ENCODE measurements at places on chromosomes 5 and 9.

- DNase-seq = no peak
These were observed 535 bp downstream of the JMY start for GRCh38 chr5:79236362-79236969.

GRCh38 chr9:123614306-123615263 lies 258.6 kb downstream of the CRB2 start:
- DNase-seq = no peak

GRCh38 chr9:120212853-120213200 lies 367.1 kb downstream of the CDK5RAP2 start:
- no peak for DNase-seq

DNA sequence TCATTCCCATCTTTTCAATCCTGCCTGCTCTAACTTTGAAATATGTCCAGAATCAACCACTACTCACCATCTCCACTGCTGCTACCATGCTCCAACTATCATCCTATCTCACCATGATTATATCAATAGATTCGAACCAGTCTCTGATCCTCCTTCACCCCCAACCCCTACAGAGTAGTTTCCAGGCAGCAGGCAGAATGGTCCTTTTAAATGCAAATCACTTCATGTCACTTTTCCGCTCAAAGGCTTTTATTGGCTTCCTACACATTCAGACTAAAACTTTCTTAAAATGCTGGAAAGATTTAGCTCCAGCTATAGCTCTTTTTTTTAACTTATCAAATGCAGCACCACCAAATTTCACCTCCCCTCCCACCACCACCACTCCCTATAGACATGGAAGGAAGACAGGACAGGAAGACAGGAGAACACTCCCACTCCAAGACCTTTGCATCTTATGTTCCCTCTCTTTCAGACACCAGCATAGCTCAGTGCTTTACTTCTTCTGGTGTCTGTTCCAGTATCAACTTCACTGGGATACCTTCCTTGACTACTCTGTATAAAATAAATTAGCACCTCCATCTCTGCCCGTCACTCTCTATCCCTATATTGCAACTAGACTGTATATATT lies 9.9 kb upstream of the PPP2R2B start:
- DNase-seq = no peak

GRCh38 chr9:110599468-110599867 lies 19.9 kb upstream of the SVEP1 start:
- no peak for DNase-seq

DNA sequence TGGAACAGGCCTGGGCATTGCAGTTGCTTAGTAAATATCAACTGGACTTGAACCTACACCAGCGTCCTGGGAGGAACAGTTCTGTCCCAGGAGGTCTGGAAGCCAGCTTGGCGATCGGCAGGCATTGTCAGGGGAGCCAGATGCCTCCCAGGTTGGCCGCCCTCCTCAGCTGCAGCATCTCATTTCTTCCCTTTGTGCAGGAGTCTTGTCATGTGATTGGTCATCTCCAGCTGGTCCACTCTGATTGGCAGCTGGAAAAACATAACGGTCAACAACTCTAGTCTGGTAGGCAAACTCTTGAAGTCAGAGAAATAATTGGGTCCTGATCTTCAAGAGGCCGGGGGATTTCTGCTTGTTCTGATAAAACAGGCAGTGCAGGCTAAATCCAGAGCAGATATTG lies 29.6 kb upstream of the NCS1 start:
- no peak for DNase-seq

DNA sequence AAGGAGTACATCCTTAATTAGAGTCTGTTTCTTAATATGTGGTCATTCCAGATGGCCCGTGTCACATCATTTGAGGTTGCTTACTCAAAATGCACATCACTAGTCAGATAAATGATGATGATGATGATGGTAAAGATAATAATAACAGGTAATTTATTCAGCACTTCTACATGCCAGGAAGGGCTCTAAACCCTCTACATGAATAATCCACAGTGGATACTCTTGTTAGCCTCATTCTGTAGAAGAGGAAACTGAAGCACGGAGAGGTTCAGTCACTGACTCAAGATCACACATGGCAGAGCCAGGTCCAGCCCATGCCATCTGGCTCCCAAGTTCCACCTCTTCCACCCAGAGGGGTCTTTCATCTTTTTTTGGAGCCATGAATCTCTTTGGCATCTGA lies 11.7 kb downstream of the SH3PXD2B start:
- DNase-seq = no peak

- DNase-seq = no peak
These were observed 472.1 kb downstream of the DMRT2 start for GRCh38 chr9:1522219-1522767.

- no peak for DNase-seq
These were observed 51.9 kb downstream of the ELL2 start for GRCh38 chr5:95909738-95910137.

DNA sequence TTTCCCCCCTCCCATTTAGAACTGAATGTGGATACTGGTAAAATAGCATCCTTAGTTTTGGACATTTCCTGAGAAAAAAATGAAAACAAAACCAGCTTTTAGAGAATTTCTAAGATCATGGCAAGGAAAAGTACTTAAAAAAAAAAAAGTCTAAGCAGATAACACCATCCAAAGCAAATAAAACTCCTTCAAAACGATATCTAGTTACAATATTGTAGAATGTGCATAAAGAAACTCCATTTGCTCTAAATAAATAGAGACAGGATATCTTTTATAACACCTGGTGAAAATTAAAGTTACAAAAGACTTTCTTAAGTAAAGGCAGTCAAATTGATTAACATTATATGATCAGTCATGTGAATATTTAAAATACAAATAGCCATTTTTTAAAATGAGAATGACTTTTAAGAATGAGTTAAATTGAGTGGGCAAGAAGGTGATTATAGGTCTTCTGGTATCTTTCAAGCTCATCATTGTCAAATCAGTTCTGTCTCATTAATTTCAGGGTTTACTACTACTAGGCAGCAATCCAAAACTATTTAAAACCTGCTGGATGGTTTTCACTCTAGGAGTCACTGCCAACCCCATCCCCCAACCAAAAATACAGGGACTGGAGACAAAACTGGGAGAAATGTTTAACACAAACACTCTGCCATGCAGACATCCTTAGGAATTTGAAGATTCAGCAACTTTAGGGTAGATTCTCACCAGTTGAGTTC lies 382.6 kb downstream of the ADGRV1 start:
- DNase-seq = no peak

DNA sequence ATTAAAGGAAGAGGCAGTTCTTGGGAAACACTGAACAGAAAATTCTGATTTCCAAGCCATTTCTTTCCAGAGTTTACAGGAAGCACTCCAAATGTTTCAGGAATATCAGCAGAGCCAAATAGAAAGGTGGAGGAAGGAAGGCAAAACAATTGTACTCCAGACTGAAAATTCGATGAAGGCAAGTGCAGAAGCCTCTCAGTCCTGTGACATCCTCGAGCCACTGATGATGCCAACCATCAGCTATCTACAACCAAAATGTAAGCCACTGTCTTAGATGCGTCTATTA lies 2.2 kb downstream of the LMAN2 start:
- no peak for DNase-seq

- DNase-seq = no peak
These were observed 263.5 kb downstream of the NTRK2 start for GRCh38 chr9:84932915-84933527.

- no peak for DNase-seq
These were observed 75.1 kb downstream of the GABRB2 start for GRCh38 chr5:161471211-161471950.

GRCh38 chr9:36217256-36217968 lies 26.7 kb downstream of the CLTA start:
- no peak for DNase-seq

DNA sequence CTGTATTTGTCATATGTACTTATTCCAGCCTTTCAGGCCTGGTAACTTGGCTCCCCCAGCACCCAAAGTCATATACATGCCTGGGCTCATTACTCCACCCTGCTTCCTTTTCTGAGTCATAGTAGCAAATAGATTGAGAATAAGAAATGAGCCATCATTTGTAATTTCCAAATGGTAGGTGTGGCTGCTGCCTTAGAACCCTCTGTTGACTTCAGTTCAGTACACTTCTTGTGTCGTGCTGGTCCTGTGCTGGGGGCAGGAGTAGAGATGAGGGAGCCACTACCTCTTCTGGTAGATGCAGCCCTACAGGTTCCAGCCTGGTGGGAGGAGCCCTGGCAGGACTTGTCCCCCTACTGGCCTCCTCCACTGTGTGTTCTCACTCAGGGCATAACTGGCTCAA lies 11.1 kb downstream of the GM2A start:
- no peak for DNase-seq

GRCh38 chr9:126049896-126050604 lies 276.6 kb upstream of the MVB12B start:
- DNase-seq = no peak

All from GOT3 (cell line).